ENCODE measurements at places on chromosomes 4 and X.
A peak's percentile ranks its signal among the peaks of the same experiment; 100 is the strongest.

- DNase-seq: no peak
Measured at GRCh38 chr4:770022-770421, 55.9 kb downstream of the CPLX1 start.

DNA sequence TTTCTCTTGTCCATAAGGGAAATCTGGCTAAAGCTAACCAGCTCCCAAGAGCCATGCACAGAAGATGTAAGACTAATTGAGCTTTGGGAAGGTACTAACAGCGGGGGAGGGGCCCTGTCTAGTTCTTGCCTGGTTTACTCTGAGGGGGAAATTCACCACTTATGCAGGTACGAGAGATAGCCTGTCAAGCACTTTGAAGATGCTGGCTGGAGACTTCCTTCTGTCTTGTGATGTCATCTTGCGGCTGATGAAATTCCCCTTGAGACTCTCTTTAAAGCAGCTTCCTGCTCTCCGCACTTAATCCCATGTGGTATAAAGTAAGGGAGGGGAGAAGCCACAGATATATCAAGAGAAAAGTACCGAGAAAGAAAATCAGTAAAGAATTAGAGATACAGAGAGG lies 345.3 kb downstream of the MAPK10 start:
- DNase-seq: no peak

DNA sequence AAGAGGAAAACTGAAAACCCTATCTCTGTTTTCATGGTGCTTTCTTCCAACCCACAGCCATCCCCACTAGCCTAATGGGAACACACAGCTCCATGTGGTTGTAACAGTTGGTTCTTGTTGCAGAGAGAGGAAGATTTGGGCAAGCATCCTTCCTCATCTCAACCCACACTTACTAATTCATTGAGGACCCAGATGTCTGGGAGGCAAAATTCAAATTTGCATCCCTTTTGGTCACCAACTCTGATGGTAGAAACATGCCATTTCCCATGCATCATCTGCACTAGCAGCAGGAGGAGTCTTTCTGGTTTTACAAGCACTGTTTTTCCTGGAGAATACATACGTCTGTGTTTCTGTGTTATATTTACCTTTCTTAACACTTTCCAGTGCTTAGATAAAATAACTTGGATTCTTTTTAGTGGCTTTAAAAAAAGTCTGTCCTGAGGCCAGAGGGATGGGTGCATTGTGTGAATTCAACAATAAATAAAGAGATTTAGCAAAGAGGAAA lies 301.0 kb downstream of the KCTD8 start:
- no peak for DNase-seq

- DNase-seq: no peak
Measured at GRCh38 chr4:43089730-43090129, 197.2 kb downstream of the GRXCR1 start.

- no peak for DNase-seq
Measured at GRCh38 chr4:150004481-150004880, 73.8 kb upstream of the DCLK2 start.

DNA sequence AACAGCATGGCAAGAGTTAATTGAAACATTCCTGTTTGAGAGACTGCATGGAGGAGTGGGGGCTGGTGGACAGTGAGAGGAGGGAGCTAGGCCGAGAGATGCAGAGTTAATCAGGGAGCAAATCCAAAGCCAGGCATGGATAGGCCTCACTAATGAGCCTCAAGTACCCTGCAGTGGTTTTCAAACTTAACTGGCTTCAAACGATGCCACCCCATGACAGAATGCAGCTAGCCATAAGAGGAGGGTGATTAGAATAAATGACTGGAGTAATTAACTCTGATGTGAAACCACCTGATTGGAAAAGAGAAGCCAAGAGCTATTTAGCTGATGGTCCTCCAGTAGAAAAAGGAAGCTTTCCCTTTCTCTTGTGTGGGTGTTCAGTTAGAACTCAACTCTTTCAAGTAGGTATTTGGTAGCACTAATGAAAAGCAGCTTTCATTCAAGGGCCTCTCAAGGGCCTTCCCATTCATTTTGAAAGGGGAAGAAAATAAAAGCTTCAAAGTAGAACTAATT lies 215.4 kb upstream of the MAB21L2 start:
- no peak for DNase-seq

DNA sequence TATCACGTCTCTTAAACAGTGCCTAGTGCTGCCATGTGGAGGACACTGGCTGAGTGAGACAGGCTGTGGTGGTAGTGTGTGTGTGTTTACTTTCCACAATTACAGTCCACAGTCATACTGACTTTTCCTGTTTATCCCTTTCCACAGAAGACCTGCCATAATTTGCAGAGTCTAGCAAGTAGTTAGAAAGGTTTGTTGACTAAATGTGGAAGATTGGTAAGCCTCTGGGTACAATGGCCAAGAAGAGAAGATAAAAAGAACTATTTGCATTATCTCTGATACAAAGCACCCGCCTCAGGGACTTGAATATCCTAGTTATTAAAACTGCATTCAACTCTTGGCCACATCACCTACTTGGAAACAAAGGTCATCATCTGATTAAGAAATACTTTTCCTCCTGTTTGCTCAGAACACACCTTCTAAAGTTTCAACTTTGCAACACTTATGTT lies 89.1 kb downstream of the FAM13A start:
- DNase-seq: no peak

DNA sequence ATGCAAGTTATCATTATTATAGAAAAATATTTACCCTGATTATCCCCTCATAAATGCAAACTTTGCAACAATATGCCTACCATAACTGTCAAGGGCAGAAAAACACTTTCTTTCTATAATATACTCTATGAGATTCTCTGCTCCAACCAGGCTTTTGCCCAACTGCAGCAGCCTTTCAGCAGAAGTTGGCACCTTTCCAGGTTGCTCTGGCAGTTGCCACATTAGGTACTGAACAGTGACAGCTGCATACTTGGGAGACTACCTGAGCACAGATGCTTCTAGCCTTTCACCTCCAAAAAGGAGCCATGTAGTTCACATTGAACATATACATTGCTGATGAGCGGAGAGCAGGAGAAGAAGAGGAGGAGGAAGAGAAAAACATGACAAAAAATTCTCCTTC lies 69.5 kb upstream of the BRWD3 start:
- no peak for DNase-seq

- DNase-seq: no peak
Measured at GRCh38 chr4:76488455-76488854, 53.4 kb downstream of the SHROOM3 start.

GRCh38 chr4:176963121-176963520 lies 170.4 kb upstream of the VEGFC start:
- DNase-seq: no peak

- no peak for DNase-seq
Measured at GRCh38 chr4:155609455-155610059, 57.1 kb upstream of the GUCY1A1 start.

DNA sequence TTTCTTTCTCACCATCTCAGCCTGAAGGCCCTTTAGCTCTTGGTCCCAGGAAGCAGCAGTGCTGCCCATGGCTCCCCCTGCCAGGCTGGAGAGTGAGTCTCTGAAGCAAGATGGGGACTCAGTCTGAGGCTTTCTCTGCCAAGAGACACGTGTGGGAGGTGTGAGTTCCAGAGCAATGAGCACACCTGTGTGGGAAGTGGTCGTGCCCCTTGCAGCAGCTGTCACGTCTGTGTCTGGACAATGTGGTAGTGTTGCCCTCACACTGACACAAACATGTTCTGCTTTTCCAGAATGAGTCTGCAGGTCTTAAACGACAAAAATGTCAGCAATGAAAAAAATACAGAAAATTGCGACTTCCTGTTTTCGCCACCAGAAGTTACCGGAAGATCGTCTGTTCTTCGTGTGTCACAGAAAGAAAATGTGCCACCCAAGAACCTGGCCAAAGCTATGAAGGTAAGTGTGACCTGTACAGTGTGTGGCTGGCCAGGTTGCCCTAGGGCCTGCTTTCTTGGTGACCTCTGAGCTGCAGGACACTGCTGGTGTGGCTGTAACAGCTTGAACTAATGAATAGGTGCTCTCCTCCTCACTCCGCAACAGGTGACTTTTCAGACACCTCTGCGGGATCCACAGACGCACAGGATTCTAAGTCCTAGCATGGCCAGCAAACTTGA lies 1.9 kb downstream of the TACC3 start:
- DNase-seq: no peak

GRCh38 chr4:108774809-108775530 lies 12.1 kb upstream of the ETNPPL start:
- DNase-seq: no peak

DNA sequence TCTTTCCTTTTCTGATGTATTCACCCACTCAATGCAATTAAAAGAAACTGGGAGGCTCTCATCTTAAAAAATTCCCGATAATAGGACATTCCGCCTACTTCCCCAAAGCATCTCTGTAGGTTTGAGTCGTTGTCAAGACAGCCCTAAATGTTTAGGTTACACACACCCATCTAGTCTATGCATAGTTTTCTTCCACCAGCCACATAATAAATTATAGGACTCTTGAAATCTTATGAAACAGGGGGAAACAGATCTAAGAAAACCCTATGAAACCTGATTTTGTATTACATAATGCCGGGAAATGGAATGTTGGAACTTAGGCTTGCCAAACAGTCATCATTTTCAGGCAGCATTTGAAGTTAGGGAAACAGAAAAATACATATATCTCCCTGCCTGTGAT lies 150.0 kb downstream of the PRKX start:
- no peak for DNase-seq

GRCh38 chr4:40749717-40750460 lies at the start of gene NSUN7:
Gene NSUN7, plus strand, starts transcription at chr4:40749955. Its CDS starts 739 bp downstream, at chr4:40750694.
- peak; percentile 23 for DNase-seq

GRCh38 chrX:34839451-34839850 lies 103.1 kb upstream of the FAM47B start:
- DNase-seq: no peak

- DNase-seq: no peak
Measured at GRCh38 chrX:627510-627981, 3.0 kb upstream of the SHOX start.

DNA sequence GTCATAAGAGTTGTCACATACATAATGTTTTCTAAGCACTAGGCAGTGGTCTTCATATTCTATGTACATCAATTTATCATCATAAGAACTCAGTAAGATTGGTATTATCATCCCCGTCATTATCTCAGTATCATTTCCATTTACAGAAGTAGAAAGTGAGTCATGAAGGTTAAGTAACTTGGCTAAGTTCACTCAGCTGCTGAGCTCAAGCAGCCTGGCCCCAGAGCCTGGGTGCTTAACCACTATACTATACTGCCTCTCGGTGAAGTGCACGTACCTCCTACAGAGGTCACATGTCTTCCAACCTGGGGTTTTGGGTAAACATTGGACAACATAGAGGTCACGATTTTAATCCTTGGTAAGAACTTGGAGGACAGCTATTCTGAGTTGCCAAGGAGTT lies 161.5 kb upstream of the GATB start:
- no peak for DNase-seq

GRCh38 chrX:108071578-108071977 lies 19.8 kb downstream of the PSMD10 start:
- DNase-seq: no peak

DNA sequence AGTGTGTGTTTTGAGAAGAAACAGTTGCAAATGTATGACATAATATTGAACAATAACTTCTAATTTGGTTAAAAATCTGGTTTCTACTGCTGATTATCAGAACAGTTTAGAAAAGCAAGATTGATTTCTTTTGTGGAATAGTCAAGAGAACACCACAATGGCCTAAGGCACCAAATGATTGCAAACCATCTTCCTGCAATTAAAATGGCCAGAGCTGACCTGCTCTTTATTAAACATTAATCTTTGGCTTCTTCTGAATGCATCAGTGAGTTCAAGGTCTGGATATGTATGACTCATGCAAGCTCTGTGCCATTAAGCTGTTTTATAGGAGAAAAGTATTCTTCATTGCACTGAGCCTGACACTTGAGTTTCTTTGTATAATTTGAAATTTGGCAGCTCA lies 107.8 kb upstream of the PDHA2 start:
- DNase-seq: no peak

GRCh38 chr4:175674219-175674618 lies 137.8 kb downstream of the GPM6A start:
- DNase-seq: no peak

- DNase-seq: no peak
Measured at GRCh38 chrX:9493936-9494335, 29.1 kb downstream of the TBL1X start.

DNA sequence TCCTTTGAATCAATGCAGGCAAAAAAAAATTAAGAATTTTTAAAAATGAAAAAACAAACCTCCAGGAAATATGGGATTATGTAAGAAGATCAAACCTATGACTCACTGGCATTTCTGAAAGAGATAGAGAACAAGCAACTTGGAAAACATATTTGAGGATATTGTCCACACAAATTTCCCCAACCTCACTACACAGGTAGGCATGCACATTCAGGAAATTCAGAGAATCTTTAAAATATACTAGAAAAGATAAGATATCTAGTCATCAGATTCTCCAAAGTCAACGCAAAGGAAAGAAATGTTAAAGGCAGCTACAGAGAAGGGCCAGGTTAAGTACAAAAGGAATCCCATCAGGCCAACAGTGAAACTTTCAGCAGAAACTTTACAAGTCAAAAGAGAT lies 85.6 kb downstream of the ANTXR2 start:
- no peak for DNase-seq

DNA sequence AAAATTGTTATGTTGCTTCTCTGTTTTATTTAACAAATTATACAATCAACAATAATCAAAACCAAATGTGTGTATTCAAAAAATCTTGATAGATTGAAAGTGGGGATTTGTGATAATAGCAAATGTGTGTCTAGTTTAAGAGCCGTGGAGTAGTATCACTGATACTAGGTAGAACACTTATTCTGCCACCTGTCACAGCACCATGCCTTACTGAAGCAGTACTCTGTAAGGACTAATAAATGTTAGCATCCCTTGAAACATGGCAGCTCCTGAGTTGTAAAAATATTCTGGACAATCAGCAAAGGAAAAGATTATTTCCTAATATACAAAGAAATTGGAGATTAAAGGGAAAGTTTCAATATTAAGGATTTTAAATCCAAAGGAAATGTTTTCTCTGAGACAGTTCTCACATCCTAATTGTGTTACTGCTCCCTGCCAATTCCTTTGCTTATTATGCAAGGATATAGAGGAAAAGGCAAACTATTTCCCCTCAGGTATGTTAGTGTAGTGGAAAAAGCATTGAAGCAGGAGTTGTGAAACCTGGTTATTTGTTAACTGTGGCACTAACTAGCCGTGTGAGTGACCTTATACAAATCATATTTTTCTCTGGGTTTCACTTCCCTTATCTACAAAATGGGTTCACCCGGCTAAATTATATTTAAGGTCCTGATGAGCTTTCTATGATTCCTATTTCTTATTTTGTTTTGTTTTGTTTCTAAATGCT lies 303.1 kb downstream of the ARHGAP24 start:
- DNase-seq: no peak

DNA sequence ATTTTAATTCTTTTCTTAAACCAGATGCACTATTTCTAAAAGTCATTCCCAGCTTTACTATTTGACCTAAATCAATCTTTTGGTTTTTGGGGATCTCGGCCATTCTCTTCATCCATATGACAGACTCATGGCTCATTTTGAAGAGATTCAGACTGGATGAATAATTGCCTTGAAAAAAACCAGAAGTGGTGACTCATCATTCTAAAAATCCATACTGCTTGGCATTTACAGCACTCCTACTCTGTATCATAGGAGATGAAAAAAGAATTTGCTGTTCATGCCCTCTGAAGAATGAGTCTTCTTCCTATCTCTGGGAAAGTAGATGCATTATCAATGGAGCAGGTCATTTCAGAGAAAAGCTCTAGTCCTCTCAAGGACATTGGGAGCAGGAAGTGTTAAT lies 220.5 kb upstream of the RPS6KA3 start:
- no peak for DNase-seq

GRCh38 chr4:105509291-105509690 lies 35.4 kb upstream of the PPA2 start:
- DNase-seq: no peak

GRCh38 chrX:109352066-109352588 lies 129.8 kb downstream of the GUCY2F start:
- no peak for DNase-seq
